Adrenal gland (tissue), 19 donors: ENCODE measurements at places on chromosomes 16 and 17. TPM values are rescaled to one million over a fixed set of nuclear protein-coding genes. Genes with fewer than 3 reads are reported as not detected.

DNA sequence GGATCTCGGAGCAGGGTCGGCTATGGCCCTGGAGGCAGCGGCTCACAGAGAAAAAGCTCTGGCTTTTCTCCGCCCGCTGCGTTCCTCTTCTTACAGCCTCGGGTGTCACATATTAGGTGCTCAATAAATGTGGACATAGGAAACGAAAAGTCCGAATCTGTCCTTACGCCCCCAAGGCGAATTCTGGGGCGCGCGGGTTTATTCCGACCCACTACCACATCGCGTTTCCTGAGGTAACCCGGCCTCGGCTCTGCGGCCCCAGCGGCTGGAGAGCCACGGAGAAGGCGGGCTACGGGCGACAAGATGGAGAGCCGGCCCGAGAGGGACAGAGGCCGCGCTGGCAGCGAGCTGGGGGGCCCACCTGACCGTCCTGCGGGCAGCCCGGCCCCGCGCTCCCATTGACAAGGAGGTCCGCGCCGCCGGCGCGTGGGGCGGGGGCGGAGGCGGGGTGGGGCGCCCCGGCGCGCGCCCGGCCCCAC, 573 bp upstream of the GNAO1 start:
- H3K36me3 ChIP-seq = no peaks in the 10 kb centered on the region
- no peaks in the 10 kb centered on the region for H3K4me1 ChIP-seq
- peaks cover 22% of the 10 kb centered on the region for H3K27me3 ChIP-seq
- H3K27ac ChIP-seq = peak overlapping the region; percentile 84
- no peak for DNase-seq

DNA sequence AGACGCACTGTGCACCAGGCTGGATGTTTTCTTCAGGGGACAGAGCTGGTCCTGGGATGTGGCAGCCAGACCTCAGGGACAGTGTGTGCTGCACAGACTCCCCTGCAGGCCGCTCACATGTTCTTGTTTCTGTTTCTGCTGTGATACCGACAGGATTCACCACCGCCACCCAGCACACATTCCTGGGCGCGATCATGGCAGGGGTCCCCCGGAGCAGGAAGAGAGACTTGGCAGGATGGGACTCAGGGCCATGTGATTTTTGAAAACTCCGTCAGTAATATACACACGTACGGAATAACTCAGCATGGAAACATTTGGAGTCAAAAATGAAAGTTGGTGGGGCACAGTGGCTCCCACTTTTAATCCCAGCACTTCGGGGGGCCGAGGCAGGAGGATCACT, 79.0 kb downstream of the HAPSTR1 start:
- no peak for DNase-seq
- no peaks in the 10 kb centered on the region for H3K4me1 ChIP-seq
- no peaks in the 10 kb centered on the region for H3K36me3 ChIP-seq
- no peak overlapping the region for H3K27ac ChIP-seq
- H3K4me3 ChIP-seq = no peak overlapping the region
- no peaks in the 10 kb centered on the region for H3K27me3 ChIP-seq

The TEX19 gene
- total RNA-seq = not detected

The SDF2 gene
- total RNA-seq = 84.2 TPM

The KRTAP3-1 gene
- not detected for total RNA-seq

DNA sequence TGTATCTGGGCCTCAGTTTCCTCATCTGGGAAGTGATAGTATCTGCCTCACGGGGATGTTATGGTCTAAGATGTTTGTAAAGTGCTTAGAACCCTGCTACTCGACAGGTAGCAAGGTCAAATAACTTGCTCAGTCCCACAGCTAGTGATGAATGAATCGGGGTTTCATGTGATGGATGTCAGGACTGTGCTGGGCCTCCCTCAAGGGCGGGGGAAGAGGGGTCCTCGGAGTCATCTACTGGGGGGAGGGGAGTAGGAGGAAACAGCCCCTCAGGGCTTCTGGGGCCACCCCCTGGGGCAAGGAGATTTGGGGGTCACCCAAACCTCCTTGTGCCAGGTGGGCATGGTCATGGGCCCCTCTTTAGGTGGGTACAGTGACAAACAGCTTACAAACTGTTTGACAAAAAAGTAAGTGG, 732 bp downstream of the PNPO start:
- no peak for DNase-seq
- peak overlapping the region; percentile 86 for H3K27ac ChIP-seq
- peaks cover 44% of the 10 kb centered on the region for H3K4me1 ChIP-seq

GRCh38 chr17:81000631-81001357, 9.2 kb downstream of the CHMP6 start:
- H3K27me3 ChIP-seq = peaks cover 14% of the 10 kb centered on the region
- H3K27ac ChIP-seq = no peak overlapping the region
- no peaks in the 10 kb centered on the region for H3K36me3 ChIP-seq
- H3K4me3 ChIP-seq = no peak overlapping the region
- H3K4me1 ChIP-seq = peaks cover 14% of the 10 kb centered on the region

- no peak overlapping the region for H3K4me3 ChIP-seq
- DNase-seq = no peak
- no peaks in the 10 kb centered on the region for H3K36me3 ChIP-seq
- H3K27ac ChIP-seq = peak overlapping the region; percentile 62
- peaks cover 47% of the 10 kb centered on the region for H3K4me1 ChIP-seq
Measured at GRCh38 chr17:16447676-16448075, 32.3 kb downstream of the TRPV2 start.

DNA sequence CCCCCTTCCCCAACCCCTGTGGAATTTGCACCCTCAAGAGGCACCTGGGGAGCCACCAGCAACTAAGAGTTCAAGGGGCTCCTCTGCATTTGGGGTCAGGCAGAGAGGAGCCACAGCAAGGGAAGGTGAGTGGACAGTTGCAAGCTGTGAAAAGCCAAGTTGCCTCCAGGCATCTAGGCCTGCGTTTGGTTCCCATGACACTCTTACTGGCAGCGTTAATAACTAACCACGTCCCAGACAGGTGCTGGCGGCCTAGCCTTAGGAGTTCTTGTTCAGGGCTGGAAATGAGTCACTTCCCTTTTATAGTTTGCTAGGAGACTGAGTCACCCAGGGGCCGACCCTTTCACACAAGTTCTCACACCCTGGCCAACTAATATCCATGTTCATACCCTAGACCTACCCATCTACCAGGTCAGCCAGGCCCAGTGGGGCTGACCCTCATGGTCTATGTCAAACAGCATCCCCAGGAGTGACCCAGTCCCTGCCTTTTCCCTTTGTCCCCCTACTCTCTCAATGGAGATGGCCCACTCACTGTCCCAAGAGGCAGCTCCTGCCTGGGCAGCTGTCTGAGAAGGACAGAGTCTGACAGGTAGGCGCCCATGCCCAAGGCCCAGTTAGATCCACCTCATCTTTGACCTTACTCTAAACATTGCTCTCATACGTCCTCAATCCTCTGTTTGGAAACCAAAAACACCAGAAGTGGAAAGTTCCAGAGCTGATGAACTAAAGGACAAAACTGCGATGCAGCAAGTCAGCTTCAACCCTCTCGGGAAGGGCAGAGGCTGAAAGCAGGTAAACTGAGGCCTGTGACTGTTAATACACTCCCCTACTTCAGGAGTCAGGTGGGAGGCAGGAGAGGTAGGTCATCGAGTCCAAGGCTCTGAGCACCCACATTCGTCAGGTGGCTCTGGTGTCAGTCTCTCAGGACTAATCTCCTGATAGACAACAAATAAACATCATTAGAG, 300.6 kb downstream of the SOX9 start:
- H3K27ac ChIP-seq = no peak overlapping the region
- DNase-seq = no peak
- no peaks in the 10 kb centered on the region for H3K27me3 ChIP-seq
- no peaks in the 10 kb centered on the region for H3K36me3 ChIP-seq

GRCh38 chr16:78170494-78170933, 71.1 kb downstream of the WWOX start:
- H3K36me3 ChIP-seq = no peaks in the 10 kb centered on the region
- H3K27ac ChIP-seq = no peak overlapping the region
- H3K4me3 ChIP-seq = no peak overlapping the region
- no peaks in the 10 kb centered on the region for H3K27me3 ChIP-seq
- no peak for DNase-seq
- no peaks in the 10 kb centered on the region for H3K4me1 ChIP-seq

- no peak overlapping the region for H3K4me3 ChIP-seq
- no peaks in the 10 kb centered on the region for H3K36me3 ChIP-seq
- H3K4me1 ChIP-seq = no peaks in the 10 kb centered on the region
- DNase-seq = no peak
Measured at GRCh38 chr17:41800601-41801373, 11.0 kb downstream of the P3H4 start.

- DNase-seq = no peak
- peaks cover 10% of the 10 kb centered on the region for H3K27me3 ChIP-seq
- no peaks in the 10 kb centered on the region for H3K36me3 ChIP-seq
- H3K27ac ChIP-seq = no peak overlapping the region
- H3K4me3 ChIP-seq = no peak overlapping the region
Measured at GRCh38 chr17:7038025-7038862, 2.4 kb downstream of the SLC16A13 start.

The FN3K gene
- 86.8 TPM for total RNA-seq

The KRTAP1-5 gene
- total RNA-seq = not detected

DNA sequence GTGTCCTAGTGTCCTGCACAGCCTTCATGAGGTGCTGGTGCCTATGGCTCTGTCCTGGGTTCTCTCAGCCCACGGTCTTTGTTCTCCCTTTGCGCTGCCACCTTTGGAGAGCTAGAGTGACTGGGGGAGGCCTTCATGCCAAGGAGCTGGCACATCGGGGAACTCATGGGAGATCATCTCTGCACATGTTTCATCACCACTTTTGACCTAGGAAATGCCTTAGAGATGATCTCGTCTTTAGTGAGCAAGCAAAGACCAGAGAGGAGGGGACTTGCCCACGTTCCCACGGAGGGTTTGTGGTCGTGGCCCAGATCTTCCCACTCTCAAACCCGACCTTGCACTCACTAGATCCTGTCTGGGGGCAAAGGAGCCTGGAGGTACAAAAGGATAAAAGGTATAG, 23.5 kb downstream of the TBX4 start:
- H3K36me3 ChIP-seq = no peaks in the 10 kb centered on the region
- peaks cover 11% of the 10 kb centered on the region for H3K27me3 ChIP-seq
- H3K27ac ChIP-seq = no peak overlapping the region
- no peaks in the 10 kb centered on the region for H3K4me1 ChIP-seq
- no peak for DNase-seq

The HASPIN gene
- 1.4 TPM for total RNA-seq

DNA sequence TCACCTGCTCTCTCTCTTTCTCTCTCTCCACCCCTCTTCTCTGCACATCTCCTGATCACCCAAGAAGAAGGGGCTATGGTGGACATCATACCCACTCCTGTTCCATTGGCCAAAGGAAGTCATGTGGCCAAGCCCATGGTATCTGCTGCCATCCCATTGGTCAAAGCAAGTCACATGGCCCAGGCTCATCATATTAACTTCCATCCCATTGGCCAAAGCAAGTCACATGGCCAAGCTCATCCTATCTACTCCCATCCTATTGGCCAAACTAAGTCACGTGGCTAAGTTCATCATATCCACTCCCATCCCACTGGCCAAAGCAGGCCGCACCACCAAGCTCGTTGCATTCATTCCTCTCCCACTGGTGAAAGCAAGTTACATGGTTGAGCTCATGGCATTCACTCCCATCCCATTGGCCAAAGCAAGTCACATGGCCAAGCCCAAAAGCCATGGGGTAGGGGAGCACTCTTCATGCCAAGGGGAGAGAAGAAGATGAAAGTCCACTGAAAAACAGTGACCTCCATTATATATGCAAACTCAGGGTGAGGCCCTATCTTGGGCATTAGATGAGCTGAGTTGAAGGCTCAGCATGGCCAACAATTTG, 29.2 kb downstream of the SNX20 start:
- H3K4me3 ChIP-seq = no peak overlapping the region
- H3K27ac ChIP-seq = no peak overlapping the region
- DNase-seq = no peak
- H3K36me3 ChIP-seq = no peaks in the 10 kb centered on the region

GRCh38 chr17:81453712-81454111, 58.5 kb downstream of the BAHCC1 start:
- DNase-seq = no peak
- no peak overlapping the region for H3K4me3 ChIP-seq
- H3K4me1 ChIP-seq = peaks cover 16% of the 10 kb centered on the region
- H3K36me3 ChIP-seq = no peaks in the 10 kb centered on the region

The TNK1 gene
- total RNA-seq = 1.9 TPM

The CCDC200 gene
- not detected for total RNA-seq

GRCh38 chr17:50118076-50118827, 11.7 kb downstream of the SAMD14 start:
- H3K4me3 ChIP-seq = no peak overlapping the region
- DNase-seq = no peak
- H3K36me3 ChIP-seq = no peaks in the 10 kb centered on the region
- H3K27me3 ChIP-seq = no peaks in the 10 kb centered on the region
- peaks cover 12% of the 10 kb centered on the region for H3K4me1 ChIP-seq

- H3K27me3 ChIP-seq = peaks cover 95% of the 10 kb centered on the region
- no peaks in the 10 kb centered on the region for H3K36me3 ChIP-seq
- no peak for DNase-seq
- H3K27ac ChIP-seq = no peak overlapping the region
- peak overlapping the region; percentile 28 for H3K4me3 ChIP-seq
- H3K4me1 ChIP-seq = no peaks in the 10 kb centered on the region
Measured at GRCh38 chr16:3183445-3184139, 4.4 kb upstream of the OR1F1 start.

DNA sequence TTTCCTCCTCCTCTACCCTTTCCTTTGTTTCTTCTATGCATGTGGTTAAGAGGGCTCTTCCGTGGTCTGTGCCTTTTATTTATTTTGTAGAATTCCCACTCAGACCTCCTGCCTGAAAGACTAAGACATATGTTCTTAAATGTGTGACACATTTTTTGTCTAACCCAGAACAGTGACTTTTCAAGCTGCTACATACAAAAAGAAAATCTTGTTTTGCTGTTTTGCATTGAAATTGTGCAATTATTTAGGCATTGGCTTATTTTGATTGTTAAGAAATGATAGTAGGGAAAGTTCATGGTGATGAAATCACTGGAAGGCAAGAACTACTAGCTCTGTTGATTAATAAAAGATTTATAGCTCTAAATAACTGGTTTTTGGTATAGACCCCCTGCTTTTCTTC, 76.8 kb downstream of the TUBD1 start:
- H3K27ac ChIP-seq = peak overlapping the region; percentile 16
- H3K4me1 ChIP-seq = no peaks in the 10 kb centered on the region
- peaks cover 6% of the 10 kb centered on the region for H3K36me3 ChIP-seq
- H3K4me3 ChIP-seq = no peak overlapping the region
- no peaks in the 10 kb centered on the region for H3K27me3 ChIP-seq

GRCh38 chr17:47704736-47705135, 10.8 kb downstream of the TBKBP1 start:
- no peak for DNase-seq
- H3K4me3 ChIP-seq = no peak overlapping the region
- H3K27ac ChIP-seq = no peak overlapping the region
- no peaks in the 10 kb centered on the region for H3K27me3 ChIP-seq
- no peaks in the 10 kb centered on the region for H3K36me3 ChIP-seq
- peaks cover 9% of the 10 kb centered on the region for H3K4me1 ChIP-seq

GRCh38 chr16:85504242-85504641, 108.9 kb upstream of the GSE1 start:
- no peak for DNase-seq
- H3K4me3 ChIP-seq = no peak overlapping the region
- H3K4me1 ChIP-seq = no peaks in the 10 kb centered on the region
- no peaks in the 10 kb centered on the region for H3K27me3 ChIP-seq
- H3K36me3 ChIP-seq = no peaks in the 10 kb centered on the region

- peak overlapping the region; percentile 60 for H3K27ac ChIP-seq
- H3K4me1 ChIP-seq = peaks cover 7% of the 10 kb centered on the region
- DNase-seq = peak; percentile 94
- no peaks in the 10 kb centered on the region for H3K27me3 ChIP-seq
- H3K36me3 ChIP-seq = no peaks in the 10 kb centered on the region
- no peak overlapping the region for H3K4me3 ChIP-seq
Measured at GRCh38 chr17:59513934-59514841, 51.2 kb upstream of the DHX40 start.
